Glutamatergic neuron (in vitro differentiated cells): ENCODE measurements at places on chromosomes 2 and 18.

DNA sequence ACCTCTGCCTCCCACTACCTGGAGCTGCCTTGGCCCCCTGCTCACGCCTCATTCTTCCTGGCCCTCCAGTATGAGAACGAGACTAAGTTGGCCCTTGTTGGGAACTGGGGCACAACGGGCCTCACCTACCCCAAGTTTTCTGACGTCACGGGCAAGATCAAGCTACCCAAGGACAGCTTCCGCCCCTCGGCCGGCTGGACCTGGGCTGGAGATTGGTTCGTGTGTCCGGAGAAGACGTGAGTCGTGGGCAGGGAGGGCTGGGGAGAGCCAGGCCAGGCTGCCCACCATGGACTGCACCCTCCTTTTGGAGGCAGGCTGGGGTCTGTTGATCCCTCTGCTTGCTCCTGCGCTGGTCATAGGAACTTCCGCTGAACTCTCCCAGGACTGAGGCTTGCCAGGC lies 114.7 kb downstream of the DYSF start:
- DNase-seq, result no peak

- peak; percentile 36 for DNase-seq
Observed at GRCh38 chr2:206004004-206004693, 81.8 kb downstream of the INO80D start.

DNA sequence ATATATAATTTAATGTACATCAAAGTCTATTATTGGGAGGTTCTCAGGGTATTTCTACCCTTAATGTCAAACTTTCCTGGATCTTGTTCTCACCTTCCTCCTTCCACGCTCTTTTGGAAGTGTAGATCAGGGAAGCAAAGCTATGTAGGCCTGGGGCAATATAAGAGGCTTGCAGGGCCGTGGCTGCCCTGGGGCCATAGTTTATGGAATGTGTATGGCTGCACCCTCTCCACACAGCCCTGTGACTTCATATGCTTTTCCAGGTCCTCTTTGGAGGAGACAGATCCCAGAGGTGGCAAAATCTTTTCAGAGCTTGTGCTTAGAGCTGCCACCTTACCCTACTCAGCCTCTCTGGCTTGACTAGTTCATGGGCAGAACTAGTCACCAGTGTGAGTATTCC lies 82.9 kb downstream of the PLB1 start:
- DNase-seq, result no peak

DNA sequence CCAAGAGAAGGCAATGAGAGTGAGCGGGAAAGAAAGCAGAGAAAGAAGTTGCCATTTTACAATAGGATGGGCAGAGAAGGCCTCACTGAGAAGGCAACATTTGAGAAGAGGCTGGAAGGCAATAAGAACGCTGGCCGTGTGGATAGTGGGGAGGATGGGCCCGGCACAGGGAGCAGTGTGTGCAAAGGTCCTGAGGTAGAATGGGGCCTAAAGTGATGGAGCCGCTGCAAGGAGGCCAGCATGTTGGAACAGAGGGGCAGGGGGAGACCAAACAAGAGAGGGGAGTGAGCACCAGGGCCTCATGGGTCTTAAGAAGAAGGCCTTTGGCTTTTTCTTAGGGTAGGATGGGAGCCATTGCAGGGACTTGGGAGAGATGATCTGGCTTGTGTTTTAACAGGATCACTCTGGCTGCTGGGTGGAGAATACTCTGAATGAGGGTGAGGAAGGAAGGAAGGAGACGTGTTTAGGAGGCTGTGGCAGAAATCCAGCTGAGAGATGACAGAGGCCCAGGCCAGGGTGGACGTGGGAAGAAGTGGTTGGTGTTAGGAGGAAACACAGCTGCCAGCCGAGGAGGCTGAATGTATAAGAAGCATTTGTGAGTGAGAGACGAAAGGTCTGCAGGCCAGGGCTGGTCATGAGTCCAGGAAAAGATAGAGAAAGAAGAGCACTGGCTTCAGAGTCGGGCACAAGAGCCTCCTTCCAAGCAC lies 159.8 kb downstream of the KLHL29 start:
- no peak for DNase-seq

DNA sequence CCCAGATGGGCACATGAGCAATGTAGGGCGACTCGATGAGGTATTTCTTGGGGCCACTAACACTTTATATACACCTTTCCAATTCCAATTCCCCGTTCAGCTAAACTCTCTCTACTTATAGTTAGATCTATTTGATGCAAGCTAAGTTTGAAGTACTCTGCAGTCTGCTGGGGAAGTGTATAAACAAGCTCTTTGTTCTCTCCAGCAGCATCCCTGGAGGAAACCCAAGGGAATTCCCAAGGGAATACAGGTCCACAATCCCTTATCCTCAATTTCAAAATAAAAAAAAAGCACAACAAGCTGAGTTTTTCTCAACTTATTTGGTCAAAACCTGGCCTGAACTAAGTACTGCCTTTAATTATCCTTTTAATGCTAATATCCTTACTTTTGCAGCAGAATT lies 433.3 kb downstream of the NBAS start:
- DNase-seq, result no peak

GRCh38 chr2:138237667-138238384 lies 263.7 kb upstream of the SPOPL start:
- no peak for DNase-seq

DNA sequence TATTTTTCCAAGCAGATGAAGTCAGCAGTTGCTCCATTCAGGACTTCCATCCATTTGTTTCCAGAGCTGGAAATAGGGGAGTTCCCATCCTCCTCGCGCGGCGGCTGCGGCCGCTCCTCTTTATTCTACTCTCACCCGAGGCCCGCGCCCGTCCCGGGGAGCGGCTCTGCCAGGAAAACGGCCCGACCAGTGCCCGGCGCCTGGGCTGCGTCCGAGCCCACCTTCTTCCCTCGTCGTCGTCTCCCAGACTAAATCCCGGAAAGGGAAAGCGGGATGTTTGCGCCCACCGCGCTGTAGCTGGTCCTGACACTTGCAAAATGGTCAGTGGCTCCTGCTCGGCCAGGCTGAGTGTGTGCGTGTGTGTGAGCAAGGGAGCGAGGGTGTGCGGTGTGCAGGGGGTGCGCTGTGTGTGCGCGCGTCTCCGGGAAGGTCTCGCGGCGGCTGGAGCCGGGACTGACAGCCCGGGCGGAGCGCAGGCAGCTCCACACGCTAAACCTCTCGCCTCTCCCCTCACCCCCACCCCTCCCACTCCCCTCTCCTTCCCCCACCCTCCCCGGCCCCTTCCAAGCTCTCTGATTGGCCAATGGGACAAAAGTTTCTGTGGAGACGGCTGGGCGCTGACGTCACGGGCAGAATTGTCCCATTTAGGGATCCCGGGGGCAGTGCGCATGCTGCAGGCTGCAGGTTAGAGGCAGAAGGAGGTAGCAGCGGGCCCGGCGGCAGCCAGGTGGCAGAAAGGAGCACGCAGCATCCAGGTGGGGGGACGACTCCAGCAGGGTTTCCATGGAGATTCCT lies at the start of gene NOL4:
Gene NOL4, minus strand, starts transcription at position 491 of the 795 bp plus-strand sequence. CDS start 1,660 bp downstream, outside the sequence.
- peak; percentile 85 for DNase-seq

DNA sequence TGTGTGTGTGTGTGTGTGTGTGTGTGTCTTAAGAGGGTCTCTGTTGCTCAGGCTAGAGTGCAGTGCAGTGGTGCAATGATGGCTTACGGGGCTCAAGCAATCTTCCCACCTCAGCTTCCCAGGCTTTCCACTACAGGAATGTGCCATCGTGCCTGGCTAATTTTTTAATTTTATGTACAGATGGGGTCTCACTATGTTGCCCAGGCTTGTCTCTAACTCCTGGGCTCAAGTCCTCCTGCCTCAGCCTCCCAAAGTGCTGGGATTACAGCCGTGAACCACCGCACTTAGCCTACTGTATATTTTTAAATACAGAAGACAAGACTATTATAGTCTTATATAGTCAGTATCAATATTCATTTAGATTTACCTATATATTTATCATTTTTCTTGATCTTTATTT lies 220.1 kb upstream of the STON1 start:
- DNase-seq, result no peak

GRCh38 chr2:152174574-152174973 lies 989 bp downstream of the STAM2 start:
- no peak for DNase-seq

DNA sequence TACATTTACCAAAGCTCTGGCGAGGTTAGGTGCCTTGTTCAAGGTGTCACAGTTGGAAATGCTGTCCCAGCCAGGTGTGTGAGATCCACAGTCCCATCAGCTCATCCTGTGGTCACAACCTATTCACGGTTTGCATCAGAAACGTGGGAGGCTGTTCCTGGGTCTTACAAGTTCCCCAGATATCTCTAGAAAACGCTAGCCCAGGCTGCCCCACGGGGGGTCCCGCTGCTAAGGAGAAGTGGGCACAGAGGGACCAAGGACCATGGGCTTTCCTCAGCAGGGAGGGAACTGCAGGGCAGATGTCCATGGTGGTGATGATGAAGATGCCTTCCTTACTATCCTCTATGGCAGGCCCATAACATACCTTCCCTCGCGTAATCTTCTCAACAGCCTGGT lies 649 bp downstream of the FECH start:
- no peak for DNase-seq

DNA sequence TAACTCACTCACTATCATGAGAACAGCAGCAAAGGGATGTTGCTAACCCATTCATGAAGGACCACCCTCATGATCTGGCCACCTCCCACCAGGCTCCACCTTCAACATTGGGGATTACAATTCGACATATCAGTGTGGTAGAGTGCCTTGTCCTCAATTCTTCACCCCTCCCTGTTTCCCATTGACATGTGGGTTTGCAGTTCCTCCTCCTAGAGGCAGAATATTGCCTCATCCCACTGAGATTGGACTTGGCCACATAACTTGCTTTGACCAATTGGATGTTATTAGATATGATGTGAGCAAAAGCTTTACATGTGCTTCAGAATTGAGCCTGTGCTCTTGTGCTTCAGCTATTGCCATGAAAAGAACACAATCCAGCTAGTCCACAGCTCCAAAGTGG lies 217.0 kb upstream of the CXCR4 start:
- DNase-seq, result no peak

DNA sequence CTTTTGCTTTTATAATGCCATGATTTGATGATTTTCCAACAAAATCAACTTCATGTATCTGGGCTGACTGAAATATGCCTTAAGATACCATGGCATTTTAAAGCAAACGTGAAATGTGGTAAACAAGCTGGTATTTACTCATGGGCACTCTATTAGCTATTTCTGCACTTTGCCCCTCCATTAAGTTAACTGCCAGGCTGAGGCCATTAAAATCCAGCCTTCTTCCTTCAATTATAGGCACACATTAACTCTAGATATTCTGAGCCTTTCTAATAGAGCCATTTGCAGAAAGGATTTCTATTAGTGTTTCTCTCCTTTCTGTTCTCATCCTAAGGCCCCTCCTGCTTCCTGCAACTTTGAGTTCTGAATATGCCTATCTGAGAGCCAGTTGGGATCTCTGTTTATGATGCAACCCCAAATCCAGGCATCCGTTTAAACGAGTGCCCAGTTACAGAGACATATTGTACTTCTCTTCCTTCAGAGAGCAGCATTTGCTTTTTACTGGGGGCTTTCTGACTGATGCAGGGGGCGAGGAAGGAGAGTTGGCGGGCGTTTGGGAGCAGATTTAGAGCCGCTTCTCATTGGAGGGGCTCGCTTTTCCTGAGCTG lies 1.6 kb upstream of the KCNJ3 start:
- no peak for DNase-seq

GRCh38 chr2:235024191-235024860 lies 72.5 kb downstream of the SH3BP4 start:
- no peak for DNase-seq

DNA sequence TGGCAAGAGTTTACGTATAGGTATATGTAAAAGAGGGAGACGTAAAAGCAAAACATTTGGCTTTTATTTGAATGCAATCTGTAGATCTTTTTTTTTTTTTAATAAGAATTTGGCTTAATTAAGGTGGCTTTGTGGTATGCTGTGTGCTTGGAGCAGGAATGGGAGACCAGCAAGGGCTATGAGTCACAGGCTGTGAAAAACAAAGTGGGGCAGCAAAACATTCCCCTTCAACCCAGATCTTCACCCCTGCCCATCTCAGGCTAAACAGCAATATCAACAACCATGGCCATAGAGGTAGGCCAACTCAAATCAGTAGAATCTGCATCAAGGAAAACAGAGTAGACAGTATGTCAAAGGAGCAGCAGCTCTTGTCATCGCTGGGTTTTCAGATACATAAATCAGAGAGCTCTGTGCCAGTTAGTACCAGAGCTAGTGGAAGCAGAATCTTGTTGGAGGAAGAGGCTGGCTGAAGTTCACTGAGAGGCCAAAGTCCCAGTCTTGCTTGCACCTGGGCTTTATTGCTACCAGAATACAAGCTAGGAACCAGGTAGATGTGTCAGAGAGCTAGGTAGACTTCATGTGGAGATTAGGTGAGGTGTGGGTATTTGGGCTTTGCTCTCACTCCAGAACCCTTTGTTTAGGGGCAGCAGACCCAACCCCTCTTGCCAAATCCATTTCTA lies 191.5 kb upstream of the FANCL start:
- no peak for DNase-seq

GRCh38 chr2:17821535-17822444 lies 5.5 kb downstream of the MSGN1 start:
- no peak for DNase-seq

DNA sequence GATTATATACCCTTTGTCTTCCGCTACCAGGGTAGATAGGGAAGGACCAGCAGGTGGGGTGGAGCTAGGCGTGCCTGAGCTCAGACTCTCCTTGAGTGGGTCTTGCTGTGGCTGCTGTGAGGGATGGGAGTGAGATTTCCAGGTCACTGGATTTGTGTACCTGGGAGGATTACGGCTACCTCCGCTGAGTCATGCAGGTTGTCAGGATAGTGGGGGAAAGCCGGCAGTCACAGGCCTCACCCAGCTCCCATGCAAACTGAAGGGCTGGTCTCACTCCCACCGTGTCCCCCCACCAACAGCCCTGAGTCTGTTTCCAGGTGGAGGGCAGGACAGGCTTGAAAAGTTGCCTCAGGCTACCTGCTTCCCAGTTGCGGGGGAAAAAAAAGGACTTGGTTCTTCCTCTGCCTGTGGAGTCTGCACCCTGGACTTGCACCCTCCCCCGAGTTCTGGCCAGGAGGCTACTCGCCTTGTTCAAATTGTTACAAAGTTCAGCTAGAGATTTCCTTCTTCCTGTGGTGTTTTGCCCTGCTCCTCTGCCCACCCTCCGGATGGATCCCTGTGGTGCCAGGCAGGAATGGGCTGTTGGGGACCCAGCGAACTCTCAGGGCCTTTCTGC lies 268.3 kb downstream of the VAPA start:
- DNase-seq, result no peak

DNA sequence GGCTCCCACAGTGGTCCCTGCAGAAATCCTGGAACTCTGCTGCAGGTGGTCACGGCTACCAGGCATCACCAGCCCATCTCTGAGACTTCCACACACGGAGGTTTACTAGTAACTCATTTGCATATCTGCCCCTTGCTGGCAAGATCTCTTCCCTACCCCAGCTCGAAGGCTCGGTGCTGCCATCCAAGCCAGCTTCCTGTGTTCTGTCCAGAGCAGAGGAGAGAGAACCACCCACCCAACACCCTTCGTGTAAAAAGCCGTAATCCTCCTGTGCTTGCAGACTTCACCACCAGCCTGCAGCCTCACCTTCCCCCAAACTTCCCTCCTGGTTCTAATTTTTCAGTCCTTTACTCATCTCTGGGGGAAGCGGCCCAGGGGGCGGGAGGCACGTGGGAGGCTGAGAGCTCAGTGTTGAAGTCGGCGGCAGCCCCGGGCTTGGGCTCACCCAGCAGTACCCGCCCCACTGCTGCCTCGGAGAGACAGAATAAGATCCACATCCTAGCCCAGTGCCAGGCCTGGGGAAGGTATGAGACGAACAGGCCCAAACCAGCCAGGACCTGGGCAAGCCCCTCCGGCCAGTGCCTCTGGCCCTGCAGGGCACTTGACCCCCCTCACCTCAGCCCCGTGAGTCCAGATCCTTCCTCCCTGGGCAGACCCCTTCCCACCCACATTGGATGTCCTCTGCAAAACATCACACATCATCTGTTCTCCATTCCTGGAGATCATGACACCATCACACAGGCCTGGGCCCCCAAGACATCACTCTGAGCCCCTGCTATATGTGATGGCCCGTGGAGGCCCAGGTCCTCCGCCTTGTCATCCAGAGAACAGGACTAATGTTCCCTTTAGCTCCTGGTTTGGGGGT lies 145.8 kb upstream of the ID2 start:
- DNase-seq, result no peak
